Pons (tissue), 1 donor: ENCODE measurements at places on chromosomes 7 and 10.

DNA sequence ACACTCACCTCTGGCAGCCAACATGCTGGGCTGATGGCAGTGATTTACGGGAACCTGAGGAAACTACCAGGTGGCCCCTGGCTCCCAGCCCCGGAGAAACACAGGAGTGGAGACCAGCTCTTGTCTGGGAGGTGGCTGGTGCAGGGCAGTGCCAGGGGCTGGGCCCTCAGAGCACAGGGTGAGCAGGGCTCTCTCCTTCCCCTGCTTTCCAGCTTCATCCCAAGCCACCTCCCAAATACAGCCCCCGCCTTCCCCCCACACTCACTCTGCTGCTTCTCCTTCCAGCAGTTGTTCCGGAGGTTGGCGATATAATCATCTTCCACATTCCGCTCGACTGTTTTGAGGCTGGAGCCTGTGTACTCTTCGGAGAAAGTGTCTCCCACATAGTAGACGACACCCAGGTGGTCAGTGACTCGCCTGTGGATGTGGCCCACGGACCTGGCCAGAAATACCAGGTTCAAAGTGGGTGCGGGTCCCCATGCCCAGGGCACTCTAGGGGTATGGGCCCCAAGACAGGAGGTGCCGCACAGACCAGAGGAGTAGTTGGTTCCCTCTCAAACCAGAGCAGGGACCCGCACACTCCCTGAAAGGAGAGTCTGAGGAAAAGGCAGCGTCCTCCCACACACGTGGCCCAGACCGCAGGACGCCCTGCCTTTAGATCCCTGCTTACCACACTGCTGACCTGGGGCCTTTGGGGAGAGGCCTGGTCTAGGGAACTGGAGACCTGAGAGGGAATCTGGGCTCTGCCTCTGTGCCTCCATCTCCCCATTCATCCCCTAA is 18.3 kb downstream of the DNAJB12 start:
- DNase-seq: no peak

DNA sequence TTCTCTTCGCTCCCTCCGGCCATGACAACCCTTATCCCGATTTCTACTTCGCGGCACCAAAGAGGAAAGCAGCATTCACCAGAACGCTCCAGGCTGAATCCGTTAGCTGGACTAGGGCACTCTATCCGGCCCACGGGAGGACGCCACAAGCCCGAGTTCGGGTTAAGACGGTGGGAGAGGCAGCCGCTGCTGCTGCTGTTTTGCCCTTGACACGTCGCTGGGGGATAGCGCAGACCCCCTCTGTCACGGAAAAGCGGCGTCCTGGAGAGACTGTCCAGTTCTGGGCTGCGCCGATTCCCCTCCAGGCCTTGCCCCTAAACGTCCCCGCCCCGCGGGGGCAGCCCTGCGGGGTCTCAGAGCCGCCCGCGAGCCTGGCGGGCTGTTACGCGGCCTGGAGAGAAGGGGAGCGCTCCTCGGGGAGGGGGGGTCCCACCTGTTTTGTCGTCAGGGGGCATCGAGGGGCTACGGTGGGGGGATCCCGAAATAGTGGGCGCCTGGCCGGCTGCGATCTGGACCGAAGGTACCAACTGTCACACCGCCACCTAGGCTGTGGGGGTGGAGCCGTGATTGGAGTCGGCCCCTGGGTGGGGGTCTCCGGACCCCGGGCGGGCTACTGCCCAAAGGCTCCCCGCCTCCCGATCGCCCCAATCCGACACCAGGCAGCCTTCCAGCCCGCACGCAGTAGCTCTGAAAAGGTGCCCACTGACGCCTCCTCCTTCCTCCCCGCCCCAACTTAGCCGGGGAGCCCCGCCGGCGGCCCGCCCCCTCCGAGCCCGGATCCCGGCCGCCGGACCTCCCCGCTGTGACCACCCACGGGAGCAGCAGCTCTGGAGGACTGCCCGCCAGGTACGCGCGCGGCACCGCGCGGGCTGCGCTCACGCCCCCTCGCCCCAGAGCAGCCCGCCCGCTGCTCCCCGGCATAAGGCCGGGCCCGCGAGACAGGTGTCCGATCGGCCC is 772 bp downstream of the SGMS1 start:
- peak; percentile 56 for DNase-seq

DNA sequence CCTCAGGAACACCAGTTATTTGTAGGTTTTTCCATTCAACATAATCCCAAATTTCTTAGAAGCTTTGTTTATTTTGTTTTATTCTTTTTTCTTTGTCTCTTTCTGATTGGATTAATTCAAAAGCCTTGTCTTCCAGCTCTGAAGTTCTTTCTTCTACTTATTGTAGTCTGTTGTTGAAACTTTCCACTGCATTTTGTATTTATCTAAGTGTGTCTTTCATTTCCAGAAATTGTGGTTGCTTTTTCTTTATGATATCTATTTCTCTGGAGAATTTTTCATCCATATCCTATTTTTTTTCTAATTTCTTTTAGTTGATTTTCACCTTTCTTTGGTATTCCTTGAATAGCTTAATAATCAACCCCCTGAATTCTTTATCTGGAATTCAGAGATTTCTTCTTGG is 58.5 kb downstream of the SLC18A2 start:
- DNase-seq: no peak

- DNase-seq: no peak
Measured at GRCh38 chr10:124353091-124353815, 65.5 kb downstream of the OAT start.

- no peak for DNase-seq
Measured at GRCh38 chr10:130396044-130396443, 259.9 kb downstream of the GLRX3 start.

GRCh38 chr10:113345826-113346624 is 206.8 kb upstream of the HABP2 start:
- no peak for DNase-seq

DNA sequence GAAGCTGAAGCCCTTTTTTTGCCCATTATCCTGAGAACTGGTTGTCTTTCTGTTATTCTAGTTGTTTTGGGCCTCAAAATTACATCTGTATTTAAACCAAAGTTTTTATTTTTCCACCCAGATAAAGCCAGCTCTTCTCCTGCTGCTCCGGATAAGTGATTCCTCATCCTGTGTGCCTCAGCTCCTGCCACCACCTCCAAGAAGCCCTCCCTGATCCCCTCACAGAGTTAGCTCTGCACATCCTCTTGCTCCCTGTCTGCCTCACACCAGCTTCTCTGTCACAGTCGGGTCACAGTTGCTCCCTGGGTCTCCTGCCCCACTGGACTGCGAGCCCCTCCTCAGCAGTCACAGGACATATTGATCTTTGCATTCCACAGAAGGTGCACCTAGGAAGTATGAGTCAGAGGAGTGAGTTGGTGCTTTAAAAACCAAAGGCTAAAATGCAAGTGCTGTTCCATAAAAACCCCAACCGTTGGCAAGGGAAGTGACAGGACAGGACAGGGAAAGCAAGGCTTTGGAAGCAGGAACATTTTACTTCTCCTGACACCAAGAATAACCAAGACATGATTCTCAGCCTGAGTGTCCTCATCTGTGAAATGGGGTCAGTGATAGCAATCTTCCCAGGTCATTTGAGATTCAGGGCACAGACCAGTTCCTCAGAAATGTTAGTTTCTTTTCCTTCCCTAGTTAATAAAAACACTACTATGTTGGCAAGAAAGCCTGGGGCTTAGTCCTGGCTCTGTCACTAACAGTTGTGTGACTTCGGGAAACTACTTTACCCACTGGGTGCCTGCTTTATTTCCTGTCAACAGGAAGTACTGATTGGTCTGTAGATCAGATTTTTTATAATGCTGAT is 36.5 kb upstream of the EEPD1 start:
- no peak for DNase-seq

DNA sequence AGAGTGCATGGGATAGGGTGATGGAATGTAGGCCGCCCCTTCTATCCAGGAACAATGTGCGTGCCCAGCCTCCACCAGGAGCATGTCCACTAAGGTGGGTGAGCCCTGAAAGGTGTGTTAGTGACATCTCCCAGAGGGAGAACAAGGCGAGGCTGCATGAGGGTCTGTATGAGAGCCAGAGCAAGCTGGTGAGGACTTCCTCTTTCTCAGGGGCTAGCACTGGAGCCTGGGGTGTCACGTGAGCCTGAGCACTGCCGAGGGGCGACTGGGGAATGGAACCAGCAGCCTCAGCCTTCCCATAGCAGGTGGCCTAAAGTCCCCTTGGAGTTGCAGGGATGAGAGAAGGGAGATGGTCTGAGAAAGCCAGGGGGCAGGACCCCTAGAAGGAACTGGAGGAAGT is 156.3 kb upstream of the COBL start:
- DNase-seq: no peak

DNA sequence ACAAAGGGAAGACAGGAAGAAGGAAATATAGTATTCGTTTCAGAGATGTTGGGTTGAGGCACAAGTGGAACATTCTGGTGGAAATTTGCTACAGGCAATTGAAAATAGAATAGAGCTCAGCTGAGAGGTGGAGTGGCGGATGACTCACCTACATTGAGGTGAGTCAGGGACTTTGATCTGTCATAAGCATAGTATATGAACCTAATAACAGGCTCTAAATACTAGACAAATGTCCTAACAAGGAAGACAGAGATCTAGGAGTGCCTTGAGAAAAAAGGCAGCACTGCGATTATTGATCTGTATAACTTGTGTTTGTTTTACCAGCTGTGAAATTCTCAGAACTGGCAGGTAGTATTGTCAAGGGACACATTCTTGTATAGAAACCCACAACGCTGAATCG is 907 bp upstream of the IFRD1 start:
- peak; percentile 15 for DNase-seq

- no peak for DNase-seq
Measured at GRCh38 chr10:96345222-96345621, 13.6 kb downstream of the OPALIN start.

GRCh38 chr7:21041666-21042065 is 255.0 kb upstream of the SP8 start:
- DNase-seq: no peak

DNA sequence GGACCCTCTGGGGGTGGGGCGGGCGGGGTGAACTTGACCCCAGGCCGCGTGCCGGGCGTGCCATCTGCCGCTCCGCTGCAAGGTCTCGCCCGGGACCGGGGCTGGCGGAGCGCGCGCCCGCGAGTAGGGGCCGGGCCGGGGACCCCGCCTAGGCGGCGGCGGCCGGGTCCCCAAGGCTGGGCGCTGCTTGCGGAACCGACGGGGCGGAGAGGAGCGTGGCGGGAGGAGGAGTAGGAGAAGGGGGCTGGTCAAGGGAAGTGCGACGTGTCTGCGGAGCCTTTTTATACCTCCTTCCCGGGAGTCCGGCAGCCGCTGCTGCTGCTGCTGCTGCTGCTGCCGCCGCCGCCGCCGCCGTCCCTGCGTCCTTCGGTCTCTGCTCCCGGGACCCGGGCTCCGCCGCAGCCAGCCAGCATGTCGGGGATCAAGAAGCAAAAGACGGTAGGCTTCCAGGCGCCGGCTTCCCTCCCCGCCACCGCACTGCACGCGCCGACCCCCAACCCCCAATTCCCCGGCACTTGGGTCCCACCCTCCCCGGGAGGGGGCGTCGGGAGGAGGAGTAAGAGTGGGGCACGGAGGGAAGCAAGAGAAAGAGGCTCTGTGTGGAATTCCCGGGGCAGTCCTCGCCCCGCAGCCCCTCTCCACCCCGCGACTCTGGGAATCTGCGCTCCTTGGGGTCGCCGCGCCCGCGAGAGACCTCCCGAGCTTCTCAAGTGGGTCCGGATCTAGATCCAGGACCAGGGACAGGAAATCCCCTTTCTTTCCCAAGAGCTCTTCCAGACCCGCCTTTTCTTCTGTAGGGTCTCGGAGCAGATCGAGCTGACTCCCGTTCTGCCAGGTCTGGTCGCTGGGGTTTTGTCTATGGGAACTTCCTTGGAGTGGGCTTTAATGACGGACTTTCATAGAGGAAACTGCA is at the start of gene PAPSS2:
TSS of gene PAPSS2 (plus strand) at position 308 of the 913 bp plus-strand sequence. CDS start at position 412, 104 bp downstream.
- no peak for DNase-seq

GRCh38 chr10:33773886-33774480 is 439.5 kb upstream of the NRP1 start:
- DNase-seq: no peak

- DNase-seq: no peak
Measured at GRCh38 chr7:48384180-48384752, 213.0 kb downstream of the ABCA13 start.

GRCh38 chr10:100020886-100021253 is 11.1 kb upstream of the DNMBP start:
- DNase-seq: no peak

GRCh38 chr7:133470-133869 is 58.9 kb upstream of the FAM20C start:
- no peak for DNase-seq

DNA sequence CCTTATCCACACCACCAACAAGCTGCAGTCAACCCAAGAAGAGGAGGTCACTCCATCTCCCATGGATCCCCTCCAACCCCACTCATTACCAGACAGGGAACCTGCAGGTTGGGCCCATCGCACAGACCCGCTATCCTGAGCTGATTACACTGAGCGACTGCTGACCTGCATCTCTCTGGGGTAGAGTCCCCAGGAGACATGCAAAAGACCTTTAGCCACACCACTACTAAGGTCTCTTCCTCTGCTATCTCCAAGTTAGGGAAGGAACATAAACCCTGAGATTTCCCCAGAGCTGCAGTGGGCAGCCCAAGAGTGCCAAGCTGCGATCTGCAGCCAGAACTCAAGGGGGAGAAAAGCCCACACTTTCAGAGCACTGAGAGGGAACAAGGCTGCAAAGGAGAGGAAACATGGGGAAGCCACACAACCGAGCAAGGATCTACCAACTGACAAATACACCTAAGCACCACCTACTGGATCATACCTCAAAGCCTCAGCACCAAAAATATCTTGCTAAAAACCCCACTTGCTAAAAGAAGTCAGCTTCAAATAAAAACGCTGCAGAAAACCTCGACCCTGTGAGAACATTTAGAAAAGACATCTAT is 298.2 kb downstream of the SORCS1 start:
- no peak for DNase-seq

DNA sequence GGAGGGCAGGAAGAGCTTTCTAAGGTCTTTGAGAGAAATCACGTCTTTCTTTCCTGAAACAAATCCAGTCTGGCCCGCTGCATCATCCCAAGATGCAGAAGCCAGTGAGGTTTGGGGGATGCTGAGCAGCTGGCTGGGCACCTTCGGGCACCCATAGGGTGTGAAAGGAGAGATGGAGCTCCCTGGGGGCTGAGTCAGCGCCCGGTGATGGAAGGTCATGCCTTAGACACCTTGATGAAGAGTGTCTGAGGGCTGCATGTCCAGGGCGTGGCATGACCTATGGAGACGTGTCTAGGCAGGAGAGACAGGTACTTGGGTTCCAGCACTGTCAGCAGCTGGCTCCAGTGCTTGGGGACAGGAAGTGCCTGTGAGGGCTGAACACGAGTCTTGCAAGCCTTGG is 88.3 kb downstream of the GOLGA7B start:
- no peak for DNase-seq

- DNase-seq: no peak
Measured at GRCh38 chr7:108722561-108722960, 152.9 kb downstream of the DNAJB9 start.

DNA sequence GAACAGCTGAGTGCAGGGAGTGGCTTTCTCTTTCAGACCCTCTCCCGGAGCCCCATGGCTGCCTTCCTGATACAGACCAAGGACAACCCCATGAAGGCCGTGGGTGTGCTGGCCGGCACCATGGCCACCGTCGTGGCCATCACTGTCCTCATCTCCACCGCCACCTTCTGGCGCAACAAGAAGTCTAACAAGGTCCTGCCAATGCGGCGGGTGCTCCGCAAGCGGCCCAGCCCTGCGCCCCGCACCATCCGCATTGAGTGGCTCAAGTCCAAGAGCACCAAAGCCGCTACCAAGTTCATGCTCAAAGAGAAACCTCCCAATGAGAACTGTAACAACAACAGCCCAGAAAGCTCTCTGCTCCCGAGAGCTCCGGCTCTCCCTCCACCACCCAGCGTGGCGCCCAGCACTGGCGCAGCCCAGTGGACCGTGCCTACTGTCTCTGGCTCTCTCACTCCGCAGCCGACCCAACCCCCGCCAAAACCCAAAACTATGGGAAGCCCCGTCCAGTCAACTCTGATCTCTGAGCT is 11.2 kb downstream of the LRIT2 start:
- DNase-seq: no peak

GRCh38 chr7:22958742-22959141 is 55.2 kb downstream of the HYCC1 start:
- DNase-seq: no peak
